ENCODE measurements at places on chromosomes 2 and 18.

GRCh38 chr2:37904425-37904824 is 20.7 kb upstream of the RMDN2 start:
- no peak for DNase-seq

DNA sequence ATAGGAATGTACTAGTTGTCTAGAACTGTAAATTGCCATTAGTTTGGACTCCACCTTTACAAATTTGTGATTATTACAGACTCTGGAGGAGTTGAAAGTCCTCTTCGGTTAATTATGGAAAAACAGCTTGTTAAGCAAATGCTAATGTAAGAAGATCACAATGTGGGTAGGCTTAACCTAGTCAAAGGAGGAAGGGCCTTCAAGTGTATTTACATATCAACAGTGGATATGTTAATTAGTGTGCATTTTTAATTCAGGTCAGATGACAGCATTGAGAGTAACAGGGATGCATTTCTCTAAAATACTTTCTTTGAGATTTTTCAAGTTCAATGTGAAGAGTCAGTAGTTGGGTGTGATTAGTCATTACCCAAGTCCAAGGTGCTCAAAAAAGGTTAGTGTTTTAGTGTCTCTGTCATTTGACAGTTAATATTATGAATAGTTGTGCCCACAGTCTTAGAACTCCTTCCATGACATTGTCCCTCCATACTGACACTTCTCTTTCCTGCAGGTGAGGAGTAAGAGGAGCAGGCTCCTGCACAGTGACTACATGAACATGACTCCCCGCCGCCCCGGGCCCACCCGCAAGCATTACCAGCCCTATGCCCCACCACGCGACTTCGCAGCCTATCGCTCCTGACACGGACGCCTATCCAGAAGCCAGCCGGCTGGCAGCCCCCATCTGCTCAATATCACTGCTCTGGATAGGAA is 28.0 kb downstream of the CD28 start:
- no peak for DNase-seq

- DNase-seq, result peak; percentile 28
These were observed 219.6 kb upstream of the RAB12 start for GRCh38 chr18:8389391-8390340.

DNA sequence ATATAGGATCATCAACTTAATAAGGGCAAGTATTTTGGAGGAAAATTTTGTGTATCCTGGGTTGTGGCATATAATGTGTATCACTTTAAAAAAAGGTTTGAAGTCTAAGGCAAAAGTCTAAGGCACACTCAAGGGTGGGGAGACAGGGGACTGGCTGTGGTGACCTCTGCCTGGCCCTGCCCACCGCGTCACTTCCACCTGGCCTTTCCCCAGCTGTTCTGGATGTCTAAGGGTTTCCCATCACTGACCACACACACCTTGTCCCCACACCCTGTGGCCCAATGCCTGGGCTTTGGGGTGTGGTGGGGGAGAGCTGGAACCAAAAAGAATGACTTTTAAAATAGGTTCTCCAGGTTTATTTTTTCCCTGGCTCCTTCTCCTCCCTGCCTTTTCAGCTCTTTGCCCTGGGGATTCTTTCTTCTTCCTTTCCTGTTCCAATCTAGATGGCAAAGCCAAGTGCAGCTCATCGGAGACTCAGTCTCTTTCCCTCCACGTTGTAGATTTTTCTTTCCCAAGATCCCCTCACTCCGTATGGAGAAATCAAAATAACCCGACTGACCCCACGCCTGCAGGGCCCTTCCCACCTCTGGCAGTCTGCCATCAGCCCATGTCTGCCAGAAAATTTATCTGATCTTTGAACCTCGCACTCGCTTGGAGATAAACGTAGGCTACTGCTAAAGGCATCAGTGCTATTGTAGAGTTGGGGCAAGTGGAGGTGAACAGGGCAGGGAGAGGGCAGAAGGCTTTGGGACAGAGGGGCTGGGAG is 257.2 kb downstream of the DYSF start:
- DNase-seq, result no peak

DNA sequence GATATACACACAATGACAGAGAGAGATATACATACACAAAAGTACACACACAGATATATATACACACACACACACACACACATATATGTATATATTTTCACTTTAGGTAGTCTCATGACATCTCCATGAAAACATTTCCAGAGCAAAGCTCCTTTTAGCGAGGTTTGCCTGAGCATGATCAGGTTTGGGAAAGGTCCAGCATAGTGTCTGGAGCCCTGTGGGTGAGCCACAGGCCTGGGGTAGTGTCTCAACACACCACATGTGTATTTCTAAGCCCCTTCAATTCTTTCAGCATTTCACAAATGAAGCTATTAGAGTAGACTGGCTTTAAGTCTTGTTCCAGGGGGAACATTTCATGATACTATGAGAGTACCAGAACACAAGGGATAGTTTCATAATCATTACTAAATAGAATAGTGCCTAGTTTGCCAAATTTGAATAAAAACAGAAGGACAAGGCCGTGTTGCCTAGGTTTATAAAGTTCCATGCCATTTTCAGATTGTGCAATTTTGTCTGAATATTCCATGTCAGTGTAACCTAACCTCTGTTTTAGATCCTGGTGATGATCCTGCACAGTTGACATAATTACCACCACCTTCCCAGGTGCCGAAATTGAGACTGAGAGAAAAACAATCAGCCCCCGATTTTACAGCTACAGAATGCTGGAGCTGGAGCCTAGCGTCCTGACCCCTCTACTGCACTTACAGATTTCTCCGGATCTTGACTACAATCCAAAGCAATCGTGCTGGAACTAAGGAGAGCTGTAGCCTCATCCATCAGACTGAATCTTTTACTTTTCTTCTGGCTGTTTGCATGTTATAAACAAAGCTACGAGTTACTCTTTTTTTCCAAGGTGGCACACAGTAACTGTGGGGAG is 332.7 kb downstream of the CYRIA start:
- DNase-seq, result no peak

GRCh38 chr18:76981396-76981968 is 151.1 kb downstream of the MBP start:
- no peak for DNase-seq

- DNase-seq, result no peak
These were observed 150.9 kb upstream of the SERTAD2 start for GRCh38 chr2:64804651-64805050.

DNA sequence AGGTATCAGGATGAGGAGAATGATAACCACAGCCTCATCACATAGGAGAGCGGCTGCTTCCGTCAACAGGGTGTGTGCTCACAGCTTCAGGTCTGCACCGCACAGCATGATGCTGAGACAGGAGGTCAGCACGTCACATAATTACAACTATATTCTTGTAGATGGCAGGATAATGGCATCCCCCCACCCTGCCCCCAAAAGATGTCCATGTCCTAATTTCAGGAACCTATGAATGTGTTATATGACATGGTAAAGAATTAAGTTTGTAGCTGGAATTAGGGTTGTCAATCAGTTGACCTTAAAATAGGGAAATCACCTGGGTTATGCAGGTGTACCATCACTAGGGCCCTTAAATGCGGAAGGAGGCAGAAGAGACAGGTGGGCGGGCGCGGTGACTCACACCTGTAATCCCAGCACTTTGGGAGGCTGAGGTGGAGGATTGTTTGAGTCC is 73.9 kb downstream of the ARL4C start:
- peak; percentile 56 for DNase-seq

DNA sequence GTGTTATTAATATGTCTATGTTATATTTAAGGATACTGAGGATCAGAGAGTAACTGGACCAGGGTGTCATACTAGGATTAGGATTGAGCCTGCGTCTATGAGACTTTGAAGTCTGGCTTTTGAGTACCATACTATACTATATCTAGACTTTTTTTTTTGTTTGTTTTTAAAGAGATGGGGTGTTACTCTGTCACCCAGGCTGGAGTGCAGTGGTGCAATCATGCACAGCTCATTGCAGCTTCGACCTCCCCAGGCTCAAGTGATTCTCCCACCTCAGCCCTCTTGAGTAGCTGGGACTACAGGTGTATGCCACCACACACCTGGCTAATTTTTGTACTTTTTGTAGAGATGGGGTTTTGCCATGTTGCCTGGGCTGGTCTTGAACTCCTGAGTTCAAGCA is 66.2 kb upstream of the MAP4K3 start:
- DNase-seq, result no peak

DNA sequence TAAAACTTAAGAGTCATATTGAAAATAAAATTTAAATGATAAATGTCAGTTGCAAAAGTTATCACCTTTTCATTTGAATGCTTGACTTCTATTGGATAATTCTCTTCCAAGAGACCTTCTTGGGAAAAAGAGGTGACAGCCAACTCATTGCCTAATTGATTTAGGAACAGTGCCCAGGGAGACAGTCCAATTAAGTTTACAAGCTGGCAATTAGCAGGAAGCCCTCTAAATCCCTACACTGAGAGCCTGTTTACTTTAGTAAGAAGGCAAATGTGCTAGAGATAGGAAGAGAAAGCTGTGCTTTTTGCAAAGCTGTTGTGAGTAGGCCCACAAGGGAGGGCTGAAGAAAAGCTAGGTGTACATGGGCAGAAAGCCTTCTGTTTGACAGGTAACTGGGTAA is 189.1 kb downstream of the WDPCP start:
- no peak for DNase-seq

All from T-helper 9 cell (primary cell).